ENCODE measurements at places on chromosomes 2 and 18. TPM values are rescaled to one million over a fixed set of nuclear protein-coding genes. Genes with fewer than 3 reads are reported as not detected.

- H3K36me3 ChIP-seq: peaks cover 1% of the 10 kb centered on the region
- no peak for DNase-seq
- H3K27ac ChIP-seq: no peak overlapping the region
- peaks cover 9% of the 10 kb centered on the region for H3K27me3 ChIP-seq
- H3K4me1 ChIP-seq: no peaks in the 10 kb centered on the region
- H3K4me3 ChIP-seq: no peak overlapping the region
These were observed 146.8 kb downstream of the RBM43 start for GRCh38 chr2:151114874-151115273.

- H3K4me3 ChIP-seq: no peak overlapping the region
- DNase-seq: no peak
- H3K27me3 ChIP-seq: peaks cover 17% of the 10 kb centered on the region
- no peaks in the 10 kb centered on the region for H3K36me3 ChIP-seq
- no peak overlapping the region for H3K27ac ChIP-seq
These were observed 149.5 kb upstream of the HDAC4 start for GRCh38 chr2:239550357-239550756.

Gene RND3
- total RNA-seq: not detected

Gene LRRC30
- total RNA-seq: not detected
